ENCODE measurements at places on chromosomes 1 and 21. TPM values are rescaled to one million over a fixed set of nuclear protein-coding genes. Genes with fewer than 3 reads are reported as not detected.

Gene GJC2
- 2.4 TPM for total RNA-seq

Gene PCSK9
- 0.14 TPM for total RNA-seq

Gene TEX50
- not detected for total RNA-seq

Gene FAF1
- 39.6 TPM for total RNA-seq

Gene S100A7
- total RNA-seq = not detected

Gene EFNA3
- total RNA-seq = 0.43 TPM

Gene ABCA4
- 0.29 TPM for total RNA-seq

Gene SLAMF7
- not detected for total RNA-seq

Gene FCGR3B
- total RNA-seq = not detected

Gene BLACAT1
- total RNA-seq = not detected

Gene LMX1A
- total RNA-seq = not detected

Gene SPRR2E
- total RNA-seq = not detected

Gene CD34
- total RNA-seq = not detected

Gene NPHS2
- not detected for total RNA-seq

Gene KRTAP10-6
- not detected for total RNA-seq

Gene LYPLA2
- total RNA-seq = 96.9 TPM

Gene RAB42
- total RNA-seq = 4.8 TPM

Gene SPRR4
- not detected for total RNA-seq

Gene SLC30A10
- total RNA-seq = not detected

Gene CXADR
- total RNA-seq = 5.6 TPM

Gene TLR5
- under 0.01 TPM for total RNA-seq

Gene OR14K1
- total RNA-seq = not detected

Gene NBPF20
- total RNA-seq = 1.8 TPM

Gene CPLANE2
- total RNA-seq = 13.9 TPM

Gene CLCA1
- 0.22 TPM for total RNA-seq

Gene IFNAR2
- total RNA-seq = 5.2 TPM

Gene IGSF9
- total RNA-seq = not detected

Gene AK5
- 17.1 TPM for total RNA-seq

Gene OR6N1
- not detected for total RNA-seq

Gene RGS8
- total RNA-seq = not detected

Gene KCNE2
- 0.14 TPM for total RNA-seq

Gene FMO5
- total RNA-seq = 0.44 TPM

Gene HNRNPR
- total RNA-seq = 72.9 TPM

Gene PTCH2
- total RNA-seq = 0.22 TPM

Gene UTS2
- total RNA-seq = not detected

Gene SFN
- 1.0 TPM for total RNA-seq

Gene DUSP12
- total RNA-seq = 37.5 TPM

Gene S100A9
- not detected for total RNA-seq

Gene SPATA21
- total RNA-seq = not detected

Gene DNAH14
- total RNA-seq = 15.0 TPM

Gene DDOST
- total RNA-seq = 222 TPM

Gene VCAM1
- 113 TPM for total RNA-seq

Gene LCE6A
- not detected for total RNA-seq

Gene MATN1
- total RNA-seq = under 0.01 TPM

Gene ACOT11
- total RNA-seq = 1.5 TPM

Gene GSTM3
- 126 TPM for total RNA-seq

Gene HES3
- total RNA-seq = not detected

Gene PLXNA2
- 14.9 TPM for total RNA-seq

Gene C4BPA
- total RNA-seq = not detected

Gene LAD1
- not detected for total RNA-seq

Gene KAZN
- 2.2 TPM for total RNA-seq

Gene LEFTY1
- not detected for total RNA-seq

Gene NBPF4
- 0.66 TPM for total RNA-seq

Gene IL22RA1
- under 0.01 TPM for total RNA-seq

Gene CD1B
- total RNA-seq = not detected

Gene C1orf226
- 0.29 TPM for total RNA-seq
